Epithelial cell of proximal tubule (primary cell): ENCODE measurements at places on chromosomes 6 and 20.

GRCh38 chr20:50550531-50550930 is 40.3 kb downstream of the PTPN1 start:
- DNase-seq, result no peak

DNA sequence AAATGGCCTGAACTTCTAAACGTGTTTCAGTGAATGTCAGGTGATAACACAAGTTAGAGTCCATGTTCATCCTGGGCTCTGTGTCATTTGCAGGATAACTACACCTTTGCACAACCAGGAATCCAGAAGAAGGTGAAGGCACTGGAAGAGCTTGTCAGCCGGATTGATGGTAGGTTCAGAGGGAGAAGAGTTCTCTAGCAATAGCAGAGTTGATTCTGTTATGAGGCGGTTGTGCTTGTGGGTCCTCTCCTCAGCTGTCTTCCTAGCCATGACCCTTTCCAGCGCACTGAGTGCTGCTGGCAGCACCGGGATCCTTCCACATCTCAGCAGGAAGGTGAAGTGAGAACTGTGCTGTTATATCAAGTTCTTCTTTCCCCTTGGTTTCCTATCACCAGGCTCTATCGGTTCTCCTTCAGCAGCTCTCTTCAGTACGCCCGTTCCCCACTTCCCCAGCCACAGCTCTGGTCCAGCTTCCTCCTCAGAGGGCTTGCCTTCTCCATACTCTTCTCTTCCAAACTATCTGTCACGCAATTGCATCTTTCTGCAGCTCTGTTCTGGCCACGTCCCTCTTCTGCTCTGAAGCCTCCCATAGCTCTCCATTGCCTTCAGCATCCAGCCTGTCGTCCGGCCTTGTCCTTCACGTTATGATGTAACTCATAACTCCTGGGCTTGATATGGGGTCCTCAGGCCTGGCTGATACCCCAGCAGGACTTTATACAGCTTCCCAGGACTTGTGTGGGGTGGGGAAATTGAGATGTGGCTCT is 39.9 kb upstream of the RNF8 start:
- DNase-seq, result no peak

DNA sequence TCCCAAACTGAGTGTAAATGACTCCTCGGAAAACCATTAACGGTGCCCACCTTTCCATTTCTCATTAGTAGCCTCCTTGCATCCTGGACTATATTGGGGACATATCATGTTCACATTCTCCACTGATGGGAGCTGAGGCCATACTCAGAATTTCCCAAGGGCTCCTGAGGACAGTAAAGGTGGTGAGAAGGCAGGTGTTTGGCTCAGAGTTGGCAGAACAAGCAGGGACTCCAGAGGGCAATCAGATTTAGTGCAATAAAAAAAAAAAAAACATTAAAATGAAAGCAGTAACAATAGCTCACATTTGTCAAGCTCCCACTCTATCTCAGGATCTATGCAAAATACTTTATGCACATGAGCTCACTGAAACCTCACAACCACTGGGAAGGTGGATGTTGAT is 401.4 kb downstream of the MAFB start:
- no peak for DNase-seq

DNA sequence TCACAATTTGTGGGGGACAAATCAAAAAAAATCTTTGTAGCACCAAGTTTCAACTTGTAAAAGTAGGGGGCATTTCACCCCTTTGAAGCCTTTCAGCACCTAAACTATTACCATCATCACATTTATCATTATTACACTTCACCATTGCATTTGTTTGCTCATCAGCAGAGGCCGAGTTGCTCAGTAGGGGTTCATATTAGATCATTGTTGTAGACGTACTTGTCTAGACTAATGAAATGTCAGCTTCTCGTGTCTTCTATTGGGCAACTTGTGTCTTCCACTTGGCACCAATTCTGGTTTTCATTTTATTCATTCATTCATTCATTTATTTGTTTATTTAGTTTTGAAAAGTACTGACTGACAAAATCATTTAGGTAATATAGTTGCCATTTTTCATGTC is 338.3 kb upstream of the KCNQ5 start:
- no peak for DNase-seq

- DNase-seq, result no peak
Measured at GRCh38 chr6:10540073-10540746, 19.1 kb downstream of the GCNT2 start.

DNA sequence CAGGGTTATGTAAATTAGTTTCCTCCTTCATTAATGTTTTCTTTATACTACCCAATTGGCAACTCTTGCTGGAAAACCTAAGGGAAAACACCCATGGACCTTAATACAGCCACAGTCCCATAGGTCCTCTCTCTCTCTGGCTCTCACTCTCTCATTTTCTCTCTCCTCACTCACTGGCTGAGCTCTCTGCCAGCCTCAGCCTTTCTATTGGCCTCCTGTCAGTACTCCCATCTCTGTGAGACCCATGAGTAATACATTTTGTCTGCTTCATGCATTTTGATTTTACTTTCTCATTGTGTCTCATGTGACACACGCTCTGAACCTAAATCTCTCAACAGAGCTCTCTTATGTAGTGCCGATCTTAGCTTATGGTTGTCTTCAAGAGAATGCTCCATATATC is 907.5 kb downstream of the C6orf118 start:
- no peak for DNase-seq

DNA sequence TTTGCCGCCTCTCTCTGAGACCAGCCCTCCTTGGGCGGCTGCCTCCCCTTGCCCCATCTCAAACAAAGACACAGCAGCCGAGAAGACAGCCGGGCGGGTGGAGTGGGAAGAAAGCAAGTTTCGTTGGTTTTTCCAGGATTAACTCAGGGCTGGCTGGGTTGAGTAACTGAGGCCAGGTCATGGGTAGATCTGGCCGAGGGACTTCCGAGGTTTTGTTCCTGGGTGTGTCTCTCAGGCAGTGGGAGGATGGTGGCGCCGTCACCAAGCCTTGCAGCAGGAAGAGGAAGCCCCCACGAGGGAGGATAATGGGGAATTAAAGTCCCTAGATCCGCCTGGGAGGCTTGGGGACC is 167.2 kb downstream of the TTLL2 start:
- DNase-seq, result no peak

DNA sequence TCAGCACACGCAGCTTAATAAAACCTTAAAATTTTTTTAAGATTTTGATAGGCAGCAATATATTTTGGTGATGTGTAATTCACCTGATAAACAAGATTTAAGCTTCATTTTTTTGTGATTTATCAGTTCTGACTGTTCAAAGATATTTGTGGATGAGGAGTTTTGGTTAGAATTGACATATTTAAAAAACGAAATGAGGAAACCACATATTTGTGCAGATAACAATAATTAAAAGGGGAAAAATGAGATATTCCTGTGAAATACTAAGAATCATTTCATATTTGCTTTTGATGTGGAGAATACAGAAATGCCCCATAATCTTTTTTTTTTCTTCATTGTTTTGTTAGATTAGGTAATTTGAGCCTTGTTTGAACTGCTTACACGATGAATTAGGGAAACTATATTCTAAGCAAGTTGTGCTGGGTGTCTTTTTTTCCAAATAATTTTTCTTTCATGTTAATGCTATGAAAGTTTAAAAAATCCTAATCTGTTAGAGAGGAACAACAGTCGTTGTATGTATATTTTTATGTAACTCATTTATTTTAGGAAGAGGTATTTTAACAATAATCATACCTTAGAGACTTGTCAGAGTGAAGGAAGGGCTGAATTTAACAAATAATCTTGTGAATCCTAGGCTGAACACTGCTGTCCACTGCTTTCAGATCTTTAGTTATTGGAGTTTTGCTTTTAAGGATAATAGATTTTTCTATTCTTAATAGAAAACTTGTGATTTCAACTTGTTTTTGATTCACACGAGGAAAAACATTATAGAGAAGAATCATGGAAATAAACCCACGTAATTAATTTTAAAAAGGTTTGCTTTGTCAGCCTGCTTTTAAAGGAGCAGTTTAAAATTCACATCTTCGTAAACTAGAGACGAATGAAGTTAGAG is 4.0 kb downstream of the ARID1B start:
- no peak for DNase-seq

DNA sequence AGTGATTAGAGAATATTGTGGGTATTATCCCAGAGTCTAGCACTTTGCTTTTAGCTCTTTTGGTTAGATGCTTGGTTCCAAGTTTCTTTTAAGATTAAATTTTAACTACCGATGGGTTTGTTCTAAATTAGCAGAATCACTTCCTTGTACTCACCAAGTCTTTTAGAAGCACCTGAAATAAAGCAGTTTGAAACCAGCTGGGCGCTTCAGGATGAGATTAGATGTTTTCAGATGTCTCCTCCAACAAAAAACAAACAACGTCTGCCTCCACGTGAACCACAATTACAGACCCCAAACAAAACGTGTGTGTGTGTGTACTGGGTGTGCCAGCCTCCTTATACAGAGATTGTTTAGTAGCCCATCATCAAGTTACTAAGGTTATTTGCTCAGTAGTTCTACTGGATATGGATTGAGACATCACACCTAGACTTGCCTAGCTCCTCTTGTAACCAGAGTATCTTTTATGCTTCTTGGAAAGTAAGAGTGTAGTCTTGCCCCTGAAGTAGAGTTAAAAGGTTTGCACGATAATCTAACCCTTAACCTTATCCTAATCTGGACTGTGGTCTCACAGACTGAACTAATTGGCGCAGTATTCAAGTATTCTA is 2.3 kb downstream of the DSTN start:
- DNase-seq, result no peak

DNA sequence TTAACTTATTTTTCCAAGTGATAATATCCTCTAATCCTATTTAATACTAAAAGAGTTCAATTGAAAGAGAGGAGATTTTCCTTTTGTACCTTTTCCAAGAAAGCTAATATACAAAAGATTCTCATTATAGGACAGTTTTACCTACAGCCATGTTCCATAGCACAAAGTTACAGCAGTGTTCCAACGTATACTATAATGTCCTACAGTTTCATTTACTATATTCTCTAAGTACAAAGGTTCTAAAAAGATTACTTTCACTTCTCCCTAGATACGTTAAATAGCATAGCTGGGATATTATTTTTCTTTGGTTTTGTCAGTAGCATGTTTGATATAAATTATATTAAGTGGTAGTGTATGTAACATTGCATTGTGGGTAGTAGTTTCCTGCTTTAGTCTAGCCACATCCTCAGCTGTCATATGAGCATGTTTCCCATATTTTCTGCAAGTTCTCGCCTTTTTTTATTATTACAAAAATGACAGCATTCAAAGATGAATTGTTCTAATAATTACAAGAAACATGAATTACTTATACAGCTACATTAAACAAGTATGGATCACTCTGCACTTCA is 4.4 kb upstream of the RUNX2 start:
- no peak for DNase-seq

- no peak for DNase-seq
Measured at GRCh38 chr20:58374027-58374850, 14.8 kb upstream of the VAPB start.

DNA sequence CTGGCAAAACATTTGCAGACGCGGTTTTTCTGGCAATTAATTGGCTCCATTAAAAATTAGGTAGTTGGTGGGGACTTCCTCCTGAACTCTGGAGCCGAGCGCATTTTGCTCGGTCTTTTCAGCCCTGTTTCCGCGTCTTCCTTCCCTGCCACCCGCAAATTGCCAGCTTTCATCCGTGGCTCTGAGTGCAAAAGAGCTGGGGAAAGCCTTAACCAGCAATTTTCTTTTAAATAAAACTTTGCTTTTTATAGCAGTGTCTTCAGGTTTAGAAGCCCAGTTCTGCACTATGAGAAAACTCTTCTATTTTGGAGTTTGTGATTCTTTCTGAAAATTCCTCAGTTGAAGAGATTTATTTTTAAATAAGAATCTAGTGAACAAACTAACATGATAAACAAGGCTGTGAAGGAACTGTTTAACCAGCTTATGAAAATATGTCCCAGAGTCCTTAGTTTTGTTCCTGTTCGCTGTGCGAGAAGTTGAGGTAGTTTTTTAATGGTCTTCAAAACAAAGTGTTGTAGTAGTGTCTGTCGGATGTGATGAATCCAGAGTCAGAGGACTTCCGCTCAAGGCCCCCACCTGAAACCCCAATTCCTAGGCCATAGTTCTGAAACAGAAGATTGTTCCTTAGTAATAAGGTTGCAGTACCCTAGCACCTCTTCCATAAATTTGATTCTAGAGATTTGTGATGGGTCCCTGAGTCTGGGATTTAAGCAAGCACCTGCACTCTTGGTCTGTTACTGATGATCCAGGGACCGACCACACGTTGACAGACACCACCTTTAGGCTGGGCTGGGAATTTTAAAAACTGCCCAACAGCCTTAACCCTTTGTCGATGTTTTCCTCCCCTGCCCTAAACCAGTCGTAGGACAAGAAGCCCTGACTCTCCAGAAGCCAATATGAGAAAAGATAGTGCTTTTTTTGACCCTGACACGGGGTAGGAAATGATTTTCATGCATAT is 950 bp downstream of the KCTD20 start:
- no peak for DNase-seq

- DNase-seq, result no peak
Measured at GRCh38 chr6:33744001-33744848, 2.5 kb downstream of the IP6K3 start.

- no peak for DNase-seq
Measured at GRCh38 chr20:38216746-38217595, 43.6 kb downstream of the KIAA1755 start.

DNA sequence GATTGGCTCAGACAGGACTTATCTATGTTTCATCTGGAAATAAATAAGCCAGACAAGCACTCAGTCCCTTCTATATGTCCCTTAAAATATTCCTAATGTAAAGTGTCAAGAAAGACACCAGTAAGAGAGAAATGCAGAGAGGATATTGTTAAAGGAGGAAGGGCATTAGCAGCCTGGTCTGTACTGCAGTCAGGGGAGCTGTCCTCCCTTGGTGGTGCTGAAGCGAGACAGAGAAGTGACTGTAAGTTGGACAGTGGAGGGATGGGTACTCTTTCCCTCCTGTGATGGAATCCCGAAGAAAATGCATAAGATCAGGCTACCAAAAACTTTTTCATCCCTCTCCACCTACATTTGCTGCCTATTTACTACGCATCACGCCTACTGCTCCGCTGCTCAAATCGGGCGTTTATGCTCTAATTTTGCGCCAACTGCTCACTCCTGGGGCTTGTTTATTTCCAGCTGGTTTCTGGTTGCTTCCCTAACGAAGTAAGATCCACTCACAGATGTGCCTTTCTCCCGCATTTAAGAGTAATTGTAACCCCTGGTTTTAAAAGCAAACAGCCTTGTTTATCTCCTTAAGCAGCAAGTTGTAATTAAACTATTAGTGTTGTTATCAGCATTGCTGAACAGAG is 35.2 kb downstream of the PHACTR1 start:
- DNase-seq, result no peak

DNA sequence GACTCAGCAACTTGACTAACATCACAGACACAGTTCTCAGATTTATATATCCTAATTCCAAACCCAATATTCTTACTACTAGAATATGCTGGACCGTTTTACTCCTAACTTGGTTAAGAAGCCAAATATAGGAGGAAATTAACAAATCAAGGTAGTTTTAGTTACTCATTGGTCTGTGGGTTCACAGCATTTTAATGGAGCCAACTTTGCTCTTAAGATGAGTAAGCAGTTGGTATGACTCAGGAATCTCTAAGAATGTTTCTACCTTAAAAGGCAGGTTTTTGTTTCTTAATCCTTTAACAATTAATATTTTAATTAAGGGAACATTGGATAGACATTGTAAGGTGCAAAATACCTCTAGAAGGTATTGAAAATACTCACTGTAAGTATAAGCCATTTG is 31.6 kb downstream of the OPRM1 start:
- peak; percentile 79 for DNase-seq

GRCh38 chr6:48765352-48765961 is 654.5 kb upstream of the PTCHD4 start:
- peak; percentile 18 for DNase-seq

GRCh38 chr6:10763006-10763405 is 15.4 kb downstream of the TMEM14B start:
- DNase-seq, result no peak

GRCh38 chr6:137283940-137284810 is 65.0 kb upstream of the IFNGR1 start:
- no peak for DNase-seq

- DNase-seq, result no peak
Measured at GRCh38 chr20:57682184-57683101, 27.4 kb downstream of the PMEPA1 start.
